ENCODE measurements at places on chromosomes 2 and 18. TPM values are rescaled to one million over a fixed set of nuclear protein-coding genes. Genes with fewer than 3 reads are reported as not detected.

DNA sequence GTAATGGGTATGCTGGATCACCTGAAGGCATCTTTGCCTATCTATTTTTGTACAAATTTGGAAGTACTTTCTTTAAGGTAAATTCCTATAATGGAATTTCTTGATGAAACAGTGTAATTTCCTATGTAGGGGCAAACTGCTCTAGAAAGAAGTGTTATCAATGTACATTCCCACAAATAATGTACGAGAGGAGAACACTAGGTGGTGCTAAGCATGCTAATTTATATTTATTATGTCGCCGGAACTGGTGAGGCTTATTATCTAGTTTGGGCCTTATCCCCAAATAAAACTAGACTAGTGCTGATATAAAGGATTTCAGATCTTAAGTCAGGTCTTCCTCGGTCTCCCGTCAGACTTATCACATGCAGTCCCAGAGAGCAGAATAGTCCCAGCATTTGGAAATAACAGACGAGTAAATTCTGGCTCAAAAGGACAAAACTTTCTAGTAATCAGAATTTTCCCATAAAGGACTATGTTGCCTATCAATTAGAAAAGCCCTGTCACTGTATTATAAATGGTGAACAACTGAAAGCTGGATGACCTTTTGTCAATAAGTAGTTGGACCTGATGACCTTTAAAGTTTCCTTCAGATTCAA lies 86.9 kb upstream of the RBBP8 start:
- no peak for DNase-seq

DNA sequence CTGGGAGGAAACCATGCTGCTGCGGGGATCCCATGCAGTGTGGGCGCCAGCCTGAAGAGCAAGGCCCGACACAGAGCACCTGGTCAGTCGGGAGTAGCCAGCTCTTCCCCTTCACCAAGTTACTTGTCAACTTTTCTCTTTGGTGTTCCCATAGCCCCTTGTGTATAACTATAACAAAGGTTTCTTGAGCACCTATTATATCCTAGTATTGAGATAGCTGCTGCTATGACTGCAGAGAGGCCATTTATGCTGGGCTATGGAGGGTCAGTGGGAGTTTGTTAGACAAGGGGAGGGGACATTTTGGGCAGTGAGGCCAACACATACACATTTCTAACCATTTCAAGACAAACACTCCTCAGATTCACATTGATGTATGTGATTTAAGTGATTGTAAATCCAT lies 10.8 kb downstream of the HK2 start:
- DNase-seq, result no peak

DNA sequence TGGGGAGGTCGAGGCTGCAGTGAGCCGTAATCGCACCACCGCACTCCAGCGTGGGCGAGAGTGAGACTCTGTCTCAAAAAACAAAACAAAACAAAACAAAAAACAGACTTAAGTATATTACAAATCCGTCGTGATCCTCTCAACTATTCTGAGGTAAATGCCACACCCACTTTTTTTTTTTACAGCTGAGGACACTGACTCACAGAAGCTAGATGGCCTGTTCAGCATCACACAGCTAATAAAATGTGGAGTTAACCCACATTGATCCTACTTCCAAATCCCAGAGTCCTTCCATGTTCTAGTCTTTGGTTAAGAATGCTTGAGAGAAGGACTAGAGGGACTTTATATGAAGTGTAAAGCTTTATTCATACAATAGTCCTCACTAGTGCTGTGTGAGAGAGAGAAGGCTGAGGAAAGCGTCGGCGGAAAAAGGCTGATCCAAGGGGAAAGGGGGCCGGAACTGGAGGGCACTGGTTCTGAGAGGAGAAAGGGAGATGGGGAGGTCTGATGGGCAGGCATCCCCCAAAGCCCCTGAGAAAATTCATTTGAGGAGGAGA lies 627 bp downstream of the RNF25 start:
- no peak for DNase-seq

GRCh38 chr2:101516823-101517690 lies 42.1 kb upstream of the RFX8 start:
- no peak for DNase-seq

- DNase-seq, result no peak
Observed at GRCh38 chr2:237218756-237219155, 133.1 kb downstream of the COPS8 start.

BCL11A gene
- total RNA-seq, result 30.5 TPM

LHCGR gene
- not detected for total RNA-seq

IL1RL2 gene
- total RNA-seq, result not detected

- DNase-seq, result no peak
Observed at GRCh38 chr2:190069936-190070696, 7.6 kb upstream of the MSTN start.

DNA sequence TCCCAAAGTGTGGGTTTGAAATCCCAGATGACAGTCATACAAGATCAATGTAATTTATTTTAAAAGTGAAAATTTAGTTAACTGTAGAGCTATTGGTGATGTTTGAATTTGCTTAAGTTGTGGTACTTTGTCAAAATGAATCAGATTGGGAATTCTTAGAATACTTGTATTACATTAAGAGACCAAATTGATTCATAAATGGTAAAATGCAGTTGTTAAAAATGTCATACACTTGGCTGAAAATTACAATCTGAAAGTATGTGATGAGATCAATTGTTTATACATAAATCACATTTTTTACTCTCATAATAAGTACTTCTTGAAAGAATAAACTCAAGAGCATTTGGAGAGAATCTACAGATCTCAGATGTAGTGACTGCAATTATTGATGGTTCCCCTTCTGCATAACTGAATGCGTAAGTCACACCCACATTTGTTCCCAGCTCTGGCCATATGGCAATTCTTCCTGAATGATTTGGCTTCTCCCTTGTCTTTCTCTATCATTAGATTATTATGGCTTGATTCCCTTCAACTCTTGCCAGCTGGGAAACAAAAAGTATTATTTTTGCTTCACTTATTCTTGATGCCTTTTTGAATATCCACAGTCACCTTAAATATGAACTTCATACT lies 558.5 kb downstream of the CPS1 start:
- DNase-seq, result no peak

DNA sequence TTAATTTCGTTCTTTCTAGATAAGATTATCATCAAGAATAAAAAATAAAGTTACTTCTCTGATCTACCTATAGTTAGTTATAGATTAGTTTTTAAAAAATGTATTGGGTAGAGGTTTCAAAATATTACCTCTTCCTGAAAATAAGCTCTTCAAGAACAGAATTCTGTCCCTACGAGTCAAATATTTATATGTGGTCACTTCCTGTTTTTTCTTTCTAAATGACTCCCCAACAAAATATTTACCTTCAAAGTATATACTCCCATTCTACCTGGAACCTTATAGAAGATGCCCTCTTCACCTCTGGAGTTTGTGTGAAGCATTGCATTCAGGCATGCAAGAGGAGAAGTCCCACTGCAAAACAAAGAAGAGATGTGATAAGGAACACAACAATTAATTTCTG lies 72.3 kb downstream of the ASXL2 start:
- no peak for DNase-seq

UGT1A6 gene
- not detected for total RNA-seq

PIEZO2 gene
- total RNA-seq, result 6.5 TPM

DNA sequence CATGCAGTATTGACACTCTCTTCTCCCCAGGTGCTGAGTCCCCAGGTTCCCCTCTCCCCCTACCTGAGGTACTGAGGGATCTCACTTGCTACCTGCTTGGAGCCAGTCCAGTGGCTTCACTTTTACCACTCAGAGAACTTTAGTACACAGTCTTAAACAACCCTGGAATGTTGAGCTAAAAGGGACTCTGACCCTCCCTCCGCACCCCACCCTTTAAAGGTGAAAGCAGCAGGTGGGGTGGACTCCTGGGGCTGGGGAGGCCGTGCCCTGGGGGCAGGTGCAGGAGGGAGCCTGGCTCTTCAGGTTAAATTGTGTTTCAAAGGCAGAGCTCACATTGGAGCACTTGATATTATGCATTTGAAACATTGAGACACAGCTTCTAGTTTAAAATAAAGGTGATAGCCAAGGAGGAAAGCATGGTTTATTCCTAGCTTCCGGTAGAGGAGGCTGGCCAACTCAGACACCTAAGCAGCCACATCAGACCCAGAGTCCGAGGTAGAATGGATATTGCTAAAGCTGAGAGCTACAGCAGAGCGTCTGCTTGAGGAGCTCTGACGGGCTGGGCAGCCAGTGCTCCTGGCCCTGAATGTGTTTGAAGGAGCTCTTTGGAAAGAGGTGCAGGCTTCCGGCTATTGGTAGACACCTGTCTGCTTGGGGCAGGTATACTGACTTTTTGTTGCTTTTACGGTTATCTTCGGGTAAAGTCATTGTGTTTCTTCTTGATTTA lies 196.4 kb downstream of the AGAP1 start:
- DNase-seq, result no peak

CDH2 gene
- total RNA-seq, result 106 TPM

GRCh38 chr2:158049129-158049855 lies 52.4 kb upstream of the UPP2 start:
- no peak for DNase-seq

All from H7 (cell line).